ENCODE measurements at places on chromosomes 3 and 15. TPM values are rescaled to one million over a fixed set of nuclear protein-coding genes. Genes with fewer than 3 reads are reported as not detected.
A peak's percentile ranks its signal among the peaks of the same experiment; 100 is the strongest.

The CCDC33 gene
- polyA plus RNA-seq, result 4.0 TPM

- peak; percentile 49 for DNase-seq
Measured at GRCh38 chr3:42729404-42730145, 27.0 kb upstream of the HHATL start.

The RNU5B-1 gene
- polyA plus RNA-seq, result not detected

The CHDH gene
- 0.33 TPM for polyA plus RNA-seq

The BLOC1S6 gene
- polyA plus RNA-seq, result 14.1 TPM

DNA sequence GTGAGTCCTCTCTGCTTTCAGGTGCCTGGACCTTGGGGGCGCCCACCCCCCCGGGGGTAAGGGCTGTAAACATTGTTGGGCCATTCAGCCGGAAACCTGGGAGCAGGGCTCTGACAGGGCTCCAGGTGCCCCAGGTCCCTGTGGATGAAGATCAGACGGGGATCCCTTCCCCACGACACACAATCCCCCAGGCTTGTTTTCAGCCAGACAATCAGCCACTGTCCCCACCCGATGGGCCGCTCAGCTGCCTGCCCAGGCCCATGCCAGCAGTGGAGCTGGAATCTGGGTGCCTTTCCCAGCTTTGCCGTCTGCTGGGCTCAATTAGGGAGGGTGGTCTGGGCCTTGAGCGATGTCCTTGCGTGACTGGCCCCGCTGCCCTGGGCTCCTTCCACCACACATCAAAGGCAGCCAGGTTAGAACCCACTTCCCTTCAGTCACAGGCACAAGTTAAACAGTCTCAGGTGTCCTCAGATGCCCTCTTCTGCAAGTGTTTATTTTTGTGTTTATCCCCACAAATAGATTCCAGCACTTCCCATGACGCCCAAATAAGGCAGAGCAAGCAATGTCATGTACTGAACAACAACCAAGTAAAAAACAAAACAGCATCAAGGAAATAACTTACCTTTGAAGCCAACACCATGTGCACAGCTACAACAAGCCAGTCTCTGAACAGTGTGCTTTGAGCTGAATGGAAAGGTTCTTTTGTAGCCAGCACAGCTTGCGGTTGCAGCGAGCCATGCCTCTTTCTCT, 77.0 kb upstream of the ALDH1A3 start:
- DNase-seq, result no peak

GRCh38 chr3:13700362-13700761, 151.4 kb downstream of the FBLN2 start:
- DNase-seq, result no peak

DNA sequence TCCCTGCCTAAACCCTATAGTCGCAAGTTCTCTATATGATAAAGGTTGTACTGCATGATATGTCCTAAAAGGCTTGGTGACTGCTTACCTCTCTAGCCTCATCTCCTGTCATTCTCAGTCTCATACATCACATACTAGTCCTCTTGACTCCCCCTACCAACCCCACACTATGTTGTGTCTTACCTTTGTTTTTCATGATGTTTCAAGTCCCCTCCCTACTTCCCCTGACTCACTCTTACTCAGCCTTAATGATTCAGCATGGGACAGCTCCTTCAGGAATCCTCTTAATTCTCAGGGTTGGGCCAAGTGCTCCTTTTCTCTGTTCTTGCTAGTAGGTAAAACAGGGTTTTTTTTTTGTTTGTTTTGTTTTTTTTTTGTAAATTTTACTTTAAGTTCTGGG, 49.6 kb downstream of the SLMAP start:
- no peak for DNase-seq

- no peak for DNase-seq
Measured at GRCh38 chr15:67901922-67902321, 62.1 kb upstream of the RNU6-1 start.

The SLC9A9 gene
- polyA plus RNA-seq, result not detected

The ADGRG7 gene
- polyA plus RNA-seq, result not detected

DNA sequence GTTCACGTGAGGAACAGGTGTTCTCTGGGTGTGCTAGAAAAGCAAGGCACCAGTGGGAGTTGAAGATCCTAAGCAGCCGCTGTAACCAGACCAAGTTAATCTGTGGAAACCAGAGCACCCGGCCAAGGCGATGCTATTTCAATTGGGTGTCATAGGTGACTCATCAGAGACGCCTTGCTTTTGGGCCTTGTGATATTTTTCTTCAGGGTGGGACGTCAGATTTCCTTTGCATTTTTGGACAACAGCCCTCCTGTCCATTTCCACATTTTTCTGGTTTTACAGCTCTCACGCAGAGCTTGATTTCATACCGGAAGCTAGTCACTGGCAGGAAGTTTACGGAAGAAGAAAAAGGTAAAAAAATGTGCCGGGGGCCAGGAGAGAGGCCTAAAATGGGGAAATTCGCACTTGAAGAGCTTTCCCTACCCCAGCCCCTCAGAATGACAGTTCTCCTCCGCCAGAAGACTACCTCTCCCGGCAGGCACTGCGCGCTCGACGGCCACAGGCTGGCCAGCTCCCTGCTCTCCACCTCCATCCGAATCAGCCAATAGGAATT, 471 bp upstream of the KBTBD8 start:
- no peak for DNase-seq

The CHAC1 gene
- 9.3 TPM for polyA plus RNA-seq

- peak; percentile 34 for DNase-seq
Measured at GRCh38 chr15:37764733-37765191, 169.7 kb upstream of the TMCO5A start.

- DNase-seq, result peak; percentile 49
Measured at GRCh38 chr15:66288551-66289185, 4.7 kb upstream of the DIS3L start.

The AGTR1 gene
- 0.32 TPM for polyA plus RNA-seq
